ENCODE measurements at places on chromosomes 2 and 18.
A peak's percentile ranks its signal among the peaks of the same experiment; 100 is the strongest.

DNA sequence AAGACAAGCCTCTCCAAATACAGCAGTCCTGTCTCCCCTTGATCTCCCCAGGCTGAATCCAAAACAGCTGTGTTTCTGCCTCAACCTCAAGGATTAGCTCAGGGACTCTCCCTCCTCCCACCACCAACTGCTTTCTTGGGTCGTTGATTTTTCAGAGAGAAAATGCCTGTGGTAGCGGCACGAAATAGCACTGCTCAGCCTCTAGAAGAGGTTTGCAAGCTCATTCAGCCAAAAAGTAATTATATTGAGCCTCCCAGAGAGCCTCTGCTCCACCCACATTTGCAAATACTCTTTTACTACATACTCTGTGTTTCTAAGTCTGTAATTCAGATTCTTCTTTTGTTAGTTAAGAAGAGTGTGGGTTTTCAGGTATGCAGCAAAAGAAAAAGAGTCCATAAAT is 396.4 kb upstream of the TNP1 start:
- no peak for DNase-seq

- DNase-seq = peak; percentile 15
These were observed 234.9 kb upstream of the CYRIA start for GRCh38 chr2:16900405-16901025.

DNA sequence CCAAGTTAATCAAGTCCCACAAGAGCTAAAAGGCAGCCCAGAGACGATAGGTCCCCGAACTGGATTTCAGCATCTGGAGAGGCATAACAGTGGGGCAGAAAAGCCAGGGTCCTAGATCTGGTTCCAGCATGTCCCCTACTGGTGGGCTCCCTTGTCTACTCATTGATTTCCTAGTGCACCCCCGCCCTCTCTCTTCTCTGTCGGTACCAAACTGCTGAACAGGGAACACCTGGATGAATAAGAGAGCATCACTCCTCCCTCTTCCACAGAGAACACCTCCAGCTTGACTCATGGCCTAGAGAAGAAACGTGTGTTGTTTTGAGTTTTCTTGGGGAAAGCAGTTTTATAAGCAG is 101.3 kb downstream of the FOXI3 start:
- no peak for DNase-seq

DNA sequence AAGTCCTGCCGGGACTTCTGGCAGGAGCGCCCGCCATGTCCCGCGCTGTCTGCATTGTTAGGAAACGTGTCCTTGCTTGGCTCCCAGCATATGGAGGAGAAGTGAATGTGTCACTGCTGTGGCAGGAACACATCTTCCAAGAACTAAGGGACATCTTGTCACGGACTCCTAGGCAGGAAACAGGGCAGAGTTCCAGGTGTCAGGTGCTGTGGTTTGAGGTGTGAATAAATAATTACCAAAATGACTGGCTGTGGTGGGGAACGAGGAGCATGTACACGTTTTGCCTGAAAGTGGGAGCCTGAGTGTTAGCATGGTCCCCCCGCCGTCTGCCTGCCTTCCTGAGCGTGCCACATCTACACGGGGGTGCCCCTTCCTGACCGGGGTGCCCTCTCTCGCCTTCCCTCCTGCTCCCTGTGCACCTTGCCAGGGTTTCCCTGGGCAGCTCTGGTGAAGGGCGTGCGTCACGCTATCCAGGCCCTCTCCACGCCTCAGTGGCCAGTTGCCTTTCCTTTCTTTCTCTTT is 237.5 kb downstream of the LDLRAD4 start:
- no peak for DNase-seq

DNA sequence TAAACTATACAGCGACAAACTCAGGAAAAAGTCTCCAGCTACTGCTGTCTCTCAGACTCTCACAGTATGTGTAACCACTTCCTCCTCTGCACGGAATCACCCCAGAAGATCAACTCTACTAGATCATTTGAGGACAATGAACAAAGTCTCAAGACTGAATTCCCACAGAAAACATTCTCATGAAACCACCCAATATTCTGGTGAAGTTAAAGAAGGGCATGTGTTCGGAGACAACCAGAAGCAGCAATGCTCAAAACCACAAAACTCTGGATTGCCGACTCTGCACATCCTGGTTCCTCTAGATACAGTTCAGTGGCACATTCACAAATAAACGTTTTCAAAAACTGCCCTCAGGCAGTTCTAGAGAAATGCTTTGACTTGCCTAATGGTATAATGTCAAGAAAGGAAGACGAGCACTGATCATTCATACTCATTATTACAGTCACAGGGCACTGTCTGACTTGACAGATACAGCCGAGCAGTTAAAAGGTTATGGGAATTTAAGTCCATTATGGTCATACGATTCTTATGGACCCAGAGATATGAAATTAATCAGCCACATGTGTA is 91.9 kb upstream of the STK17B start:
- no peak for DNase-seq

GRCh38 chr2:232757905-232758304 is 18.5 kb downstream of the KCNJ13 start:
- DNase-seq = no peak

GRCh38 chr18:50154420-50154819 is 40.5 kb downstream of the MYO5B start:
- no peak for DNase-seq

DNA sequence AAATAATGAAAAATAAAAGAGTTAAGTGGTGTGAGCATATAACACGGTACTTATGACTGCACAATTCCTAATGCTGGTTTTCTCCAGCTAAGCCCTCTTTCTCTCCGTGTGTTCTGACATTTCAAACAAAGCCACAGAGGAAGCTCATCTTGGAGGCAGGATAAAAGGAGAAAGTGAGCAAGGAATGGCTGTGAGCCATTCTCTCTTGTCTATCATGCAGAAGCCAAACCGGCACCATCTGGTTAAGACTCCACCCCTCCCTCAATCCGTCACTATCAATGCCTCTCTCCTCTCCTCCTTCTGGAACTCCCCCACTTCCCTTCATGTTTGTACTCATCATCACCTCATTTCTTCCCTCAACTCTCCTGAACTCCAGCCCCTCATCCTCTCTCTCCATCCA is 210.4 kb downstream of the TMEM163 start:
- DNase-seq = no peak

GRCh38 chr2:234771980-234772732 is 179.7 kb upstream of the SH3BP4 start:
- DNase-seq = no peak

- DNase-seq = no peak
These were observed 285.1 kb downstream of the SLC4A3 start for GRCh38 chr2:219912491-219912921.

GRCh38 chr18:41461114-41461513 is 493.9 kb upstream of the PIK3C3 start:
- DNase-seq = no peak

DNA sequence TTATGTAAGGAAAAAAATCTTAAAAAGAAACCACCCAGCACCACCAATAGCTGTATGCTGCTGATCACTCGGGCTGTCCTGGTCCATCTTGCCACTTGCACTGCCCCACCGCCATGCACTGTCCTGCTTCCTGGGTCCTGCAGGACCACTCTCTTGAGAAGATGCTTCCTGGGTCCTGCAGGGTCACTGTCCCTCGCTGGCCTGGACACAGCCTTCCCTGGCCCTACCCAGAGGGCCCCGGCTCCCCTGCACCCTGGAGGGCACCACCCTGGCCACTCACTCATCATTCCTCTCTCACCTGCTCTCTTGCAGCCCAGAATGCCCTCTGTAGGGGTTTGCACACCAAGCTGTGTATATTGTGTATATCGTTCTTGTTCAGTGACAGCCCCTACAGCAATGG is 2.4 kb upstream of the OTOS start:
- no peak for DNase-seq

- DNase-seq = no peak
These were observed 381.0 kb downstream of the CLIP4 start for GRCh38 chr2:29496198-29496597.

GRCh38 chr2:45713591-45713990 is 62.1 kb downstream of the PRKCE start:
- no peak for DNase-seq
